GF-D8 (cell line): ENCODE measurements at places on chromosomes 4 and X.

DNA sequence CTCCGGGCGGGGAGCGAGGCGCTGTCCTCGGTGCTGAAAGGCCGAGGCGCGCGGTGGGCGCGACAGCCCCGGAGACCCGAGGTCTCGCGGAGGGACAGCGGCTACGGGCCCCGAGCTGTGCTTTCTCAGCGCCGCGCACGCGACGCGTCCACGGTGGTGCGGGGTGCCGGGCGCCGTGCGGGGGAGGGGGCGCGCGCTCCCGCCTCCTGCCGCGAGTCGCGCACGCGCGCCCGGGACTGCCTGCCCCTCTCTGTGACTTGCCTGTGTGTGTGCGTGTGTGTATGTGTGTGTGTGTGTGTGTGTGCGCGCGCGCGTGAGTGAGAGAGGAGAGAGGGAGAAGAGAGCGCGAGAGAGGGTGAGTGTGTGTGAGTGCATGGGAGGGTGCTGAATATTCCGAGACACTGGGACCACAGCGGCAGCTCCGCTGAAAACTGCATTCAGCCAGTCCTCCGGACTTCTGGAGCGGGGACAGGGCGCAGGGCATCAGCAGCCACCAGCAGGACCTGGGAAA lies at the start of gene GRIA2:
Gene GRIA2 (plus strand): TSS at position 358 of the 511 bp plus-strand sequence. CDS start 315 bp downstream, outside the sequence.
- no peak for DNase-seq

GRCh38 chrX:39817754-39818470 lies 279.8 kb downstream of the BCOR start:
- DNase-seq: no peak

DNA sequence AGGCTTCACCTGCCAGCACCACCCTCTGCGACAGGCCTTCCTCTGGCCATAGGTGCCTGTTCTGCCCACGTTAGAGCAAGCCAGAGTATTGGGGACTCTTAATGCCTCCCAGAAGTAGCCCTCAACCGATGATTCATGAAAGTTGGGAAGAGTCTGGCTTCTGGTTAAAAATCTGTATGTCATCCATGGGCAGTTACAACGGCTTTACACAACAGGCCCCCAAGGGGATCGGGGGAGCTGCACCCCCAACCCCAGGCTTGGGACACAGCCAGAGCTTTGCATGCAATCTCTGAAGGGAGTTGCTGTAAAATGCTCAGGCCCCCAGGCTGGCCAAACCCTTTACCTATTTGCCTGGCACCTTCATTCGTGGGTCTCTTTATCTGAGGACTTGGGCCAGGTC lies 5.4 kb upstream of the CYTL1 start:
- DNase-seq: no peak

- DNase-seq: no peak
Measured at GRCh38 chr4:143254491-143255226, 69.9 kb downstream of the USP38 start.

DNA sequence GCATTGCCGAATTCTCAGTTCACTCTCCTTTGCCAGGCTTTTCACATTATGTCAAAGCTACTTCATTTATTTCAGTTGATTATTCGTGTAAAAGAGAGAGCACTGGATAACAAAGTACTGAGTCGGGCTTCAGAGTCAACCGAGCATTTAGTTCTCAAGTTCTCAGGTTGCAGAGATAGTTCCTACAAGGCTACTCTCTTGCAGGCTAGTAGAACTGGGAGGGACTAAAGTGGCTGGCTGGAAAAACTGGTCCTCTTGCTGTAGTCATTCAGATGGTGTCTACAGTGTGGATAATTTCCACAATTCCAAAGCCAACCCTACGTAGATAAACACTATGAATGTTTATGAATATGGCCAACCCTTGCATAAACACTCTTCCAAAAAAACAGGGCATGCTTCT lies 4.6 kb upstream of the CCNG2 start:
- no peak for DNase-seq

GRCh38 chrX:120459309-120459708 lies 9.8 kb downstream of the LAMP2 start:
- DNase-seq: no peak

DNA sequence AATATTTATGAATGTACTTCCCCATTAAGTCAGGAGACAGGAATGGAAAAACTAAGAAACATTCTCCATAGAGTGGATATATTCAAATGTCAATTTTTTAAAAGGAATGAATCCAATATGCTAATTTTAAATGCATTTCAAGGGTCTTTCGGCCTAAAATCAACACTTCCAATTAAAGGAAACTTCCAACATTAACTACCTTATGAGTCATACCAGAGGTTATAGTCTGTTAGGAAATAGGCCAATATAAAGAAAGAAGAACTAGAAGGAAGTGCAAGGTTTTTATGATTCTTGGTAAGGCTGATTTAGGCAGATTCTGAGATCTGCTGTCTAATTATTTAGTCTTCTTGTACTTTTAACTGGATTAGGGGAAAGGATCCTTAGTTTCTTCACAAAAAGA lies 260.1 kb upstream of the EDNRA start:
- DNase-seq: no peak

GRCh38 chrX:48684134-48684533 lies 535 bp downstream of the WAS start:
- DNase-seq: no peak

DNA sequence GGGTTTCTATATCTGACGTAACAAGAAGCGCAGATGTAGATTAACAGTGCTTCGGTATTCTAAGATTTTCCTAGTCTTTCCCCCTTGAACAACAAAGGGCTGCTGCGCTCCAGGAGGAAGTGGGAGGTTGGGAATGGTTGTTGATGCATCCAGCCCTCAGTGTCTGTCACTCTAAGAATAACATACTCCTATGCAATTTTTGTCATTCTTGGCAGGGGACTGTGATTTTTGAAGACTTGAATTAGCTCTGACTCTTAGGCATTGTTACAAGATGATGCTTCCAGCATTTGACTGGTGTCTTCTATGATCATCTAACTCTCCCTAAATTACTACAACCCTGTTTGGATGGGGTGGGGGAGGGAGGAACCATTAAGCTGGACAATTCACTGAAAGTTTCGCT lies 394.2 kb downstream of the ARHGAP24 start:
- DNase-seq: no peak

DNA sequence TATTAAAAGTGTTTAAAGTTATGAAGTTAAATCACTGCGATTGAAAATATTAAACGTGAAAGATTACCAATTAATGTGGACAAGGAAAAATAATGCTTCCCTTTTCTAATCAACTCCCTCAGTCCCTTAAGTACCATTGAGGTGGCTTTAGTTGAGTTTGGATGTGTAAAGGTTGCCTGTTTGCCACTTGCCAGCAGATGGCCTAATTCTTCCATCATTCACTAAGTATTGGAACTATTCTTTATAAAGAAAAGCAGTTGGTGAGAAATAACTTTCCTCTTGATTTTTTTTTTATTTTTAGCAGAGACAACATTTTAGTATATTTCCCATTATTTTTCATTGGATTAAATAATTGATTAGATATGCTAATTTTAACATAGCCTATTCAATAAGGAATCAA lies 295.9 kb upstream of the TACR3 start:
- no peak for DNase-seq

GRCh38 chrX:25112156-25112555 lies 96.4 kb upstream of the ARX start:
- DNase-seq: no peak

DNA sequence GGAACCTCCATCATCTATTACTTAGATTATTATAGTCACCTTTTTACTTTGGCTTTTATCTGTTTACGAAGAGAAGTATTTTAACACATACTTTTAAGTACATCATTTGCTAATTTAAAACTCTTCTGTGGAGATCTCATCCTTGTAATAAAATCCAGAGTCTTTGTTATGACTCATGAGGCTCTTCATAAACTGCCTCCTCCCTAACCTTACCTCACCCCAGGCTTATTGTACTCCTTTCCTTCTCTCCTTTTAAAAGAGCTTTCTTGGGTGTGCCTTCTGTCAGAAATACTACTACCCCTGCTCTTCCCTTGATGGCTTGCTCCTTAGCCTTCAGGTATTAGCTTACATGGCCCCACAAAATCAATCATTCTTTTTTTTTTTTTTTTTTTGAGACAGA lies 6.6 kb downstream of the ARL9 start:
- DNase-seq: no peak

- no peak for DNase-seq
Measured at GRCh38 chr4:171979461-171979860, 166.3 kb downstream of the GALNTL6 start.

DNA sequence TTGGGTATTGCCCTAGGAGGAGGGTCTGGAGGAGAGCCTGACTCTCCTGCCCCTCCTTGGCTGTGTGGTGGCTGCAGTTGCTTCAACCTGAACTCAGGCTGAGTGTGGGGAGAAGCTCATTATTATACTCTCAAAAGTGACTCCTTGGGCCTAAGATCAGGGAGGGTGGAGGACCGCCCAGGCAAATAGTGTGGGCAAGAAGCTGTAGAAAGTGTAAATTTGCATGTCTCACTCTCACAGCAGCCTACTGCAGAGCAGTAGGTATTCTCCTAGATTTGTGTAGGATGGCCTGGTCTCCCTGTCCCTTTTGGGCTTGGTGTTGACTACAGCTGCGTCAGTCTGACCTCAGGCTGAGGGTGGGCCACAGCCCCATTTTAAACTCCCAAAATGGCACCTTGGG lies 156.1 kb downstream of the ZNF330 start:
- DNase-seq: no peak

- peak; percentile 66 for DNase-seq
Measured at GRCh38 chrX:45766981-45767501, 566.4 kb upstream of the DIPK2B start.

- peak; percentile 42 for DNase-seq
Measured at GRCh38 chr4:6854098-6854744, 55.4 kb upstream of the TBC1D14 start.

DNA sequence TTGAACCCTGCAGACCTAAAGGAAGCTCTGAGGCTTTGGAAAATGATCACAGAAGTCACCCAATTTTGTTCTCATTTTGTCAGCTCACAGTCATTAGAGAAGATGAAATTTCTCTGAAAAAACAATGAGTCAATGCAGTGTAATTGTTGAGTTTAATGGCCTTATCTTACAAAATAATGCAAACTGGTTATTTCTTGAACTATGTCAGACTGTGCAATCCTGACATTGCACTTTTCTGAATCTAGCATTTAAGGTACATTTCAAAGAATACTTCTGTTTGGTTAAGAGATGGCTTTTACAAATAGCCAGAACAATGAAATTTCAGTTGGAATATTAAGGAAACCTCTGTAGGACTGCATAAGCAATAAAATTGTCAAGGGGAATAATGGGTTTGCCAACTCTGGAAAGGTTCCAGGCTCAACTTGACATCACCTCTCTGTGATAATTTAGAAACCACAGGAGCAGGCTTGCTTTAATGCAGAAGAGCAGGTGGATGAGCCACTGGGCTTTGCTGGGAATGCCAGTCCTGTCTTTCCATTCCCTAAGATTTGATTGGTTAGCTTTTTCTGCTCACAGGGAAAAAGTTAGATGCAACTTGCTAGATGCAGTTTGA lies 222.8 kb downstream of the FRMPD4 start:
- DNase-seq: no peak

DNA sequence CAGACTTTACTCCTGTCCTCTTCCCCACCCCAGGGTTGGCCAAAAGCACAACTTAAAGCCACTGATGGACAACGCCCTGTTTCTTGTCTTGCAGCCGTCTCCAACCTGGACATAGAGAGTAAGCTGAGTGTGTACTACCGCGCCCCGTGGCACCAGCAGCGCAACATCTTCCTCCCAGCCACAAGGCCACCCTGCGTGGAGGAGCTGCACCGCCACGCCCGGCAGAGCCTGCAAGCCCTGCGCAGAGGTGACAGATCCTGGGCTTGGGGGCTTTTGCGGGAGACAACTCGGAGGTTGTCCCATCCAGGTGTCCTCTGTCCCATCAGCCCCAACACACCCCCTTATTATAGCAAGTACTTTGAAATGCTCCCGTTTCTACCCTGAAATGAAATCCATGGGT lies 49.6 kb upstream of the SCML1 start:
- DNase-seq: no peak

DNA sequence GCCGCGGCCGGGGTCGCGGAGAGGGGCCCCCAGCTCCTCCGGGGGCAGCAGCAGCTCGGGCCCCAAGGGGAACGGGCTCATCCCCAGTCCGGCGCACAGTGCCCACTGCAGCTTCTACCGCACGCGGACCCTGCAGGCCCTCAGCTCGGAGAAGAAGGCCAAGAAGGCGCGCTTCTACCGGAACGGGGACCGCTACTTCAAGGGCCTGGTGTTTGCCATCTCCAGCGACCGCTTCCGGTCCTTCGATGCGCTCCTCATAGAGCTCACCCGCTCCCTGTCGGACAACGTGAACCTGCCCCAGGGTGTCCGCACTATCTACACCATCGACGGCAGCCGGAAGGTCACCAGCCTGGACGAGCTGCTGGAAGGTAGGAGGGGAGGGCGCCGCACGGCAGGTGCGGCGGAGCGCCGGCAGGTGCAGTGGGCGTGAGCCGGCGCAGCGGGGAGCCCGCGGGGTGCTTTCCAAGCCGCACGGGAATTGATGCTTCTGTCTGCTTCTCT lies 886 bp downstream of the DCLK2 start:
- no peak for DNase-seq

DNA sequence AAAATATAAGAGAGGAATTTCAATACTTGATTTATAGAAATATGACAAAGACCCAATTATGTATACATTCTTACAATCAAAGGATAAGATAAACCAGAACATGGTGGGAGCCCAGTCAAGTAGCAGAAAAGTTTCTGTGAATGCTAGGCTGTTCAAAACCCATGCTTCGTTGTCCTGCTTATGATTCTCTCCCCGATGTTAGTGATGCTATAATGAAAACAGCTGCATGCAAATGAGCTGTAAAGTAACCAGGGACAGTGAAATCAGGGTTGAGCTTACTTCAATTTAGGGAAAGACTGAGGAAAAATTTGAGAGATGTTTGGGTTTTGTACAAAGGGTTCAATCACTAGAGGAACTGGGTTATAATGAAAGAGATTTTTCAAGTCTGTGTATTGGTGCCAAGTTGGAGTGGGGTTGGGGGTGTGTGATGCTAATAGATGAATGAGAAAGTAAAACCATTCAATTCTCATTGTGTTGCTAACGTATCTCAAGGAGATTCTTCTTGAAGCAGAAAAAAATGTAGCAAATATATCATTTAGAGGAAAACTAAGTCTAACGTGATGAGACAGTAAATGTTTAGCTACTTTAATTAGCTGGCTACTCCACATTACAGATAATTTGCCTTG lies 59.3 kb upstream of the PPP1R2C start:
- no peak for DNase-seq
